ENCODE measurements at places on chromosomes 7 and 10.

DNA sequence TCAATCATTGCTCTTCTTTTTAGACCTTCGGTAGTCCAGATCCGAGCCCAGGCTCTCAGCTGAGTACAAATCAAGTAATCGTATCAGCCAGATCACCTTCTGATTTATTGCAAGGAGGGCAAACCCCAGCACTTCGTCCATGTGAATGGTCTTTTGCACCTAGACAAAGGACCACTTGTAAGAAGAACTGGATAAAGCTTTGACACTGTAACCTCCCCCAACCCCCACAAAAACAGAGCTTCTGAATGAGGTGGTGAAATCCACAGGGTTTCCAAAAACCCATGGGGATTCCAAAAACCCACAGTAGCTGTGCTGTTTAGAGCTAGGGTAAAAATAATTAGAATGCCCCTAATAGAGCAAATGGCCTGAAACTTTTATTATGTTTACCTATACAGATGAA is 148.8 kb upstream of the ODAD2 start:
- no peak for DNase-seq

- no peak for DNase-seq
Observed at GRCh38 chr7:26156451-26157420, 4.7 kb downstream of the NFE2L3 start.

- DNase-seq = no peak
Observed at GRCh38 chr10:130805635-130806030, 505.9 kb downstream of the TCERG1L start.

- DNase-seq = no peak
Observed at GRCh38 chr7:50644114-50644513, 78.9 kb upstream of the DDC start.

DNA sequence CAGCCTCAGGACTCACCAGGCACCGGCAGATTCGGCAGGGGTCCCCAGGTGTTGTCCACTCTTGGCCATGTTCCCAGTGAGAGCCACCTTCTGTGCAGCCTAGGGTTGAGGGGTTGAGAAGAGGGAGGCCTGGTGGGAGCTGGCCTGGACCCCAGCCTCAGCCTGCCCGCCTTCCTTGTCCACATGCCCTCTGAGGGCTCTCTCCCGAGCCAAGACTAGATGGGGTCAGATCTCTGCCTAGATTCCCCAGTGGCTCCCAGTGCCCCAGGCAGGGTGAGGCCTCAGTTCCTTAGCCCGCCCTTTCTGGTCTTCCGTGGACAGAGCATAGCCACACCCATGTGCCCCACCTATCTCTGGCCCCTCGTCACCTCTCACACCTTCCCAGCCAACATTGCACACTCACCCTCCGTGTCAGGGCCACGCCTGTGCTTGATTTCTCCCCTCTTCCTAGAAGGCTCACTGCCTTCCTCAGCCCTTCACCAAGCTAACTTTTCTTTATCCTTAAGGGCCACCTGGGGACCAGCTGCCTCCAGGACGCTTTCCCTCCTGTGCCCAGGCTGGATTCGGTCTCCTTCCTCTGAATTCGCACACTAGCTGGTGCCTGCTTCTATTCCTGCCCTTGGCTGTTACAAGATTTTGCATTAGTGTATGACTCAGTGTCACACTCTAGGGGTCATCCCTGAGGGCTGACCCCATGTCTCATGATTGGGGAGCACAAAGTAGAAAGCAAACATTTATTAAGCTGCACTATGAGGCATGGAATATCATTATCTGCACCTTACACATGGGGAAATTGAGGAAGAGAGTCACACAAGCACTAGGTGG is 7.5 kb downstream of the KCP start:
- DNase-seq = no peak

GRCh38 chr10:100148353-100149211 is 37.2 kb downstream of the ERLIN1 start:
- no peak for DNase-seq

DNA sequence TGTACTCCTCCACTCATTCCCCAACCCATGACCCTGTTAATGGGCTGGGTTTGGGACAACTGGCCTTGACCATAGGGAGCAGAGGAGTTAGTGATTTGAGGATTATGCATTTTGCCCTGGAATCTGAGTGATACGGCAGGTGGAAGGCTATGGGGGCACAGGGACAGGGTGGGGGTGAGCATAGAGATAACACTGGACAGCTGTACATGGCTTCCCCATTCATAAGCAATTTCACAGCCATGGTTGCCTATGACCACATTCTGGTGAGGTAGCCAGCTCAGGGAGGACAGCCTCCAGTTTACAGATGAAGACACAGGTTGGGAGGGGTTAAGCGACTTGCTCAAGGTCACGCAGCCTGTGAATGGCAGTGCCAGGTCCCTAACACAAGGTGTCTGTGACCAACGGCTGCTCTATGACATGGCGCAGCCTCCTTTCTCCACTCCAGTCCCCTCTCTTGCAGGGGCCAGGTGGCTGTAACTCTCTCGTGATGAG is 319.5 kb downstream of the PLXNA4 start:
- DNase-seq = no peak

GRCh38 chr7:133724694-133725093 is 402.4 kb upstream of the LRGUK start:
- DNase-seq = no peak

- DNase-seq = no peak
Observed at GRCh38 chr7:128102490-128103291, 71.5 kb upstream of the LRRC4 start.

- no peak for DNase-seq
Observed at GRCh38 chr10:120644556-120645410, 187.8 kb downstream of the PLPP4 start.

DNA sequence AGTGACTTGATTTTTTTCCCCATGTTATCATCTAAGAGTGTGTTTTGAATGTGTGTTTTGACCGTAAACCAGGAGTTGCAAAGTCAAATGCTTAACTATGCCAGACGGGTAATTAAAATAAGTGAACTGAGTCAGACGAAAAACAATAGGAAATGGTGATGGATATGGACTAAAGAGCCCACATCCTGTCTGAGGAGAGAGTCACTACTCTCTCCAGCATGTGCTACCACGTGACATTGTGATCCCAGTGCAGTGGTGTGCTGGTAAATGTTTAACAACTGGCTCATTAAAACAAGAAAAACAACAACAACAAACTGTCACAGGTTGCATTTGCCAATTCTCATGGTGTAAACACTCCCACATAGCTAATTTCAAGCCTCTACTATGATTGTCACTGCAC is 164.3 kb downstream of the SUGCT start:
- DNase-seq = no peak

GRCh38 chr7:39761449-39761848 is 138.1 kb downstream of the RALA start:
- DNase-seq = no peak

DNA sequence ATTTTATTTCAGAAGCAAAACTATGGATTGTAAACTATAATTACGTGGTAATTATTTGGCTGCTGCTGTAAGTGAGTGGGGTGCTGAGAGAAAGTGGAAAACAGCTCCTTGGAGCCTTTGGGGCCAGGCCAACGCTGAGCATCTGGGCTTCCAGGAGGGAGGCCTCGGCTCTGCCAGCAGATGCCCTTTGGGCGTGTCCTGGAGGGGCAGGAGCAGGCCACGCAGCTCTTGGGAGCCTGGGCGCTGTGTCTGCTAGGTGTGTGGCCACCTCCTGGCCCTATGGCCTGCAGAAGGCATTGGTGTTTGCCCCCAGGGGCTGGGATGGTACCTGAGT is 423.3 kb downstream of the GLRX3 start:
- DNase-seq = no peak

DNA sequence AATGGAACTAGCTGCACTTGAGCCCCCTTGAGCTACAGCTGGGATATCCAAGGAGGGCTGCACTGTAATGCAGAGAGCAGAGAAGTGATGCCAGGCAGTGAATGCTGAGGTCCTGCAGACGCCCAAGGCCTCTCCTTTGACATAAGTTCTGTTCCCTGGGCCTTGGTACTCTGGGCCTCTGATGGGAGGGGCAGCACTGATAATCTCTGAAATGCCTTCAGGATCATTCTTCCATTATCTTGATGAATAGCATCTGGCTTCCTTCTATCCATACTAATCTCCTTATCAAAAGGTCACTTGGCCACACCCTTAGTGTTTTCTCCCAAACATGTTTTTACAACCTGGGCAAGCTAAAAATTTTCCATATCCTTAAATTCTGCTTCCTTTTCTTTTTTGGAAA is 6.9 kb downstream of the GRB10 start:
- DNase-seq = no peak

GRCh38 chr7:17446340-17446739 is 147.9 kb downstream of the AHR start:
- DNase-seq = no peak

- DNase-seq = no peak
Observed at GRCh38 chr10:110324201-110324804, 19.6 kb upstream of the SMNDC1 start.

- no peak for DNase-seq
Observed at GRCh38 chr7:146670532-146670931, 553.9 kb downstream of the CNTNAP2 start.

GRCh38 chr10:97647556-97647955 is 7.1 kb downstream of the PI4K2A start:
- DNase-seq = no peak

- DNase-seq = no peak
Observed at GRCh38 chr7:116441534-116441933, 58.0 kb upstream of the CAV2 start.

- no peak for DNase-seq
Observed at GRCh38 chr7:1252540-1253090, 19.9 kb downstream of the UNCX start.

DNA sequence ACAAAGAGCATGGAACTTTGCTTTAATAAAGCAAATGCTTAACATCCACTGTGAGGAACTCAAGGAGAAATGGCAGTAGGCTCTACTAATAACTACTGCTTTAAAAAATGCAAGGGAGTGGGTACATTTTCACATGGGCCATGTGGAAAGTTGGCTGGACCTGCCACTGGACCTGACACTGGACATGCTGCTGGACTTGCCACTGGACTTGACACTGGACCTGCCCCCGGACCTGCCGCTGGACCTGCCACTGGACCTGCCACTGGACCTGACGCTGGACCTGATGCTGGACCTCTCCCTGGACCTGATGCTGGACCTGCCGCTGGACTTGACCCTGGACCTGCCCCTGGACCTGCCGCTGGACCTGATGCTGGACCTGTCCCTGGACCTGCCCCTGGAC is 32.6 kb downstream of the DIP2C start:
- DNase-seq = no peak

GRCh38 chr10:86648704-86649427 is 5.5 kb upstream of the OPN4 start:
- no peak for DNase-seq

GRCh38 chr10:12357525-12358151 is 8.3 kb downstream of the CAMK1D start:
- DNase-seq = no peak

DNA sequence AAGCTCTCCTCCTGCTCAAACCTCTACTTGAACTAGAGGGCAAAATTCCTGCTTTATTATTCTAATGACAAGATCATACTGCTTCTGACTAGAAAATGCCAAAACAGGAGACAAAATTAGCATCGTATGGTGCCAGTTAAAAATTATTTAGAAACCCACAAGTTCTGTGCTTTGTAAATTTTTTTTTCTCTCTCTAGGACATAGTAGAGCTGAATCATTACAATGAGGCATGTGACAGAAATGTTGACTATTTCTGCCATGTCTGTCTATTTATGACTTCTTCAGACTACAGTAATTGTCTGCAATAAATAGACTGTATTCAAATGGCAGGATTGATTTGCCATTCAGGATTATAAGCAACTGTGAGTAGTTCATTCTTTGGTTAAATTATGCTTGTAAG is 335.8 kb downstream of the PRPF18 start:
- no peak for DNase-seq

GRCh38 chr10:104907521-104907920 is 266.4 kb downstream of the SORCS3 start:
- DNase-seq = no peak

- DNase-seq = no peak
Observed at GRCh38 chr10:34916314-34916713, 101.2 kb upstream of the PARD3 start.

GRCh38 chr7:51352174-51353100 is 35.8 kb upstream of the COBL start:
- no peak for DNase-seq

DNA sequence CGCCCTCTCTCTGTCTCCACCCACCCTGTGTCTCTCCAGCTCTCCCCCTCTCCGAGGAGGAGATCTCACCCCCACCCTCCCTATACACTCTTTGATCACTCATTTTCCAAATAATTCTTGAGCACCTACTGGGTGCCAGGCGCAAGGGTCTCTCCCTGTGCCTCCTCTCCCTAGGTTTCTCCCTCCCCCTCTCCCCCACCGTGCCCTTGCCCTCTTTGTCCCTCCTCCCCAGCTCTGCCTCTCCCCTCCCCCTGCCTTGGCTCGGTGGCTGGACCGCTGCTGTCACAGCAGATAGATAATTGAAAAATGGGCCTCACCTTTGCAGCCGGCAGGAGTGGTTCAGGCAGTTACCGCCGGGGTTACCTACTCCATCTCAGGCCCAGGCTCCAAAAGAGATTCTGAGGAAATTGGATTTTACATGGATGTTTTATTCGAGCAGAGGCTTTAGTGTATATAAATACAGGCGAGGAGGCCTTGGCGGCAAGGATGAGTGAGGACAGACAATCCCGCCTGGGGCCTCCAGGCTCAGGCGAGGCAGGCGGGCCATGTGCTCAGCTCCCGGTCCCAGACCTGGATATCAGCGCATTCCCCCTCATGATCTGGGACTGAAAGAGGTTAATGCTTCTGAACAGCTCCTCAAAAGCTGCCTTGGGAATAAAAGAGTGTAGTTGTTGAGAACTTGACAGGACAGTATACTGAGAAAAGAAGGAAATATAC is 60.8 kb upstream of the BTRC start:
- DNase-seq = no peak

- no peak for DNase-seq
Observed at GRCh38 chr7:27277628-27278027, 35.0 kb downstream of the EVX1 start.

DNA sequence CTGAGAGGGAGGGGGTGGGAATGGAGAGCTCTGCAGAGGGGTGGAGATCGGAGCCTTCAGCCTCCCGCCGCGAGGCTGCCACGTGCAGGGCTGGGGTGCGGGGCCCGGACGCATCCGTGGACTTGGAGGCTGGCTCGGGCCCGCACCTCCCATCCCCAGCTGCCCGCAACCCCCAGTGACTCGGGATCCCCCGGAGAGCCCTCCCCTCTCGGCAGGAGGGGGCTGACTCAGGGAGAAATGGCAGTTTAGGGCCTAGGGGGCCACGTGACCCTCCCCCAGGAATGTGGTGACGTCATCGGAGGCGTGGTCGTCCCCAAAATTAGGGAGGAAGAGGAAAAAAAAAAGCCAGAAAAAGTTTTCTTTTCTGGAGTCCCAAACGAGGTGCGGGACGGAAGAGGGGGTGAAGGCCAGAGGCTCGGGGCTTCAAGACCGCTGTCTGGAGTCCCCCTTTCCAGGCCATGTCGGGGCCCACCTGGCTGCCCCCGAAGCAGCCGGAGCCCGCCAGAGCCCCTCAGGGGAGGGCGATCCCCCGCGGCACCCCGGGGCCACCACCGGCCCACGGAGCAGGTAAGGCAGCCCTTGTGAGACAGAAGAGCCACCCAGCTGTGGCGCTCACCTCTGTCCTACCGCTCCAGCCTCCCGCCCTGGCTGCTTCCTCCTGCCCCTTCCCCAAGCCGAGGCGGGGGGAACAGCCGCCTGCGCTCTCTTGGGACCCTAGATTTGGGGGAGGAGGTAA is at the start of gene TRIP6:
TSS of gene TRIP6 (plus strand) at position 348 of the 736 bp plus-strand sequence. CDS start at position 459, 111 bp downstream.
- DNase-seq = no peak

All from stimulated activated CD8-positive, alpha-beta memory T cell treated with anti-CD3 and anti-CD28 coated beads, Interleukin-4, amount 100 ng/mL, for 1 hour (primary cell).